ENCODE measurements at places on chromosomes 3 and 15. TPM values are rescaled to one million over a fixed set of nuclear protein-coding genes. Genes with fewer than 3 reads are reported as not detected.

The EPM2AIP1 gene
- 25.6 TPM for polyA plus RNA-seq

The SLC22A13 gene
- 0.18 TPM for polyA plus RNA-seq

The MUC13 gene
- not detected for polyA plus RNA-seq

The PROK2 gene
- polyA plus RNA-seq, result 0.30 TPM

The GLDN gene
- 0.34 TPM for polyA plus RNA-seq

The C3orf22 gene
- polyA plus RNA-seq, result not detected

The SLC15A2 gene
- 61.8 TPM for polyA plus RNA-seq

- DNase-seq, result no peak
Observed at GRCh38 chr3:48118322-48118721, 69.9 kb downstream of the CDC25A start.

- DNase-seq, result peak; percentile 47
Observed at GRCh38 chr3:21795152-21795837, 44.3 kb upstream of the ZNF385D start.

- no peak for DNase-seq
Observed at GRCh38 chr3:148759430-148759829, 61.7 kb downstream of the AGTR1 start.

- DNase-seq, result no peak
Observed at GRCh38 chr15:29226436-29227208, 43.0 kb downstream of the NSMCE3 start.

GRCh38 chr3:133799794-133800585 is 5.6 kb upstream of the SRPRB start:
- no peak for DNase-seq

GRCh38 chr15:22866079-22866478 is 27.6 kb downstream of the NIPA2 start:
- DNase-seq, result no peak

GRCh38 chr3:164459521-164460151 is 618.7 kb downstream of the SI start:
- no peak for DNase-seq

DNA sequence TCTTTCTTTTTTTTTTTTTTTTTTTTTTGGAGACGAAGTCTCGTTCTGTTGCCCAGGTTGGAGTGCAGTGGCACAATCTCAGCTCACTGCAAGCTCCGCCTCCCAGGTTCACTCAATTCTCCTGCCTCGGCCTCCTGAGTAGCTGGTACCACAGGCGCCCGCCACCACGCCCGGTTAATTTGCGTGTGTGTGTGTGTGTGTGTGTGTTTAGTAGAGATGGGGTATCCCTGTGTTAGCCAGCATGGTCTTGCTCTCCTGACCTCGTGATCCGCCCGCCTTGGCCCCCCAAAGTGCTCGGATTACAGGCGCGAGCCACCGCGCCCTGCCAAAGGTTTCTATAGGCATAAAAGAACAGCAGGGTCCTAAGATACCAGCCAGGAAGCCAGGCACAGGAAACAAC is 261.0 kb upstream of the CCDC54 start:
- DNase-seq, result no peak

GRCh38 chr3:141110322-141110721 is 59.2 kb downstream of the SPSB4 start:
- DNase-seq, result no peak

DNA sequence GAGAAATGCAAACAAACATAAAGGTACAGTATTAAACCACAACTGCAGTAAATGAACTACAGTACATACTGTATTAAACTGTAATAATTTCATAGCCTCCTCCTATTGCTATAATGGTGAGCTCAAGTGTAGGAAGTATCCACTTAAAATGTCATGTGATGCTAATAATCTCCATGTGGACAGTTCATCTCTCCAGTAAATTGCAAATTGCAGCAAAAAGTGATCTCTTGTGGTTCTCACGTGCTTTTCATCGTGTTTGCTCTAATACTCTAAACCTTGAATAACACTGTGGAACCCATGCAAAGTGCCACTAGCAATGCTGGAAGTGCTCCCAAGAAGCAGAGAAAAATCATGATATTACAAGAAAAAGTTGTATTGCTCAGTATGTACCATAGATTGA is 9.2 kb upstream of the FNDC3B start:
- DNase-seq, result no peak

DNA sequence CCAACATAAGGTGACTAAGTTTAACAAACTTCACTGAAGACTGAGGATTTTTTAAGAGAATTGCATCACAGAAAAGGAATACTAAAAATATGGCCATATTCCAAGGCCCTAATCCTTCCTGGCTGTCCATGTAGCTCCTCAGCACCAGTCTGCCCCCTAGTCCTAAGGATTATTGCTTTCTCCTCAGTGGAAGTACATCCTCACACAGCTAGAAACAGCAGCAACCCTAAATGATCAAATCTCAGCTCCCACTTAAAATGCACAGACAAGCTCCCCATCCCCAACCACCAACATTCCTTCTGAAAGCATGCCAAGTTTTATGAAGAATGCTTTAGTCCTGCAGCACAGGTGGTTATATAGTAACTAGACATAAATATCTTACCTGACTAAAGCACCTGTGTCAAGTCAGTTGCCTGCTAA is 14.7 kb downstream of the ST3GAL6 start:
- DNase-seq, result no peak

- no peak for DNase-seq
Observed at GRCh38 chr3:36488077-36488789, 107.9 kb downstream of the STAC start.

DNA sequence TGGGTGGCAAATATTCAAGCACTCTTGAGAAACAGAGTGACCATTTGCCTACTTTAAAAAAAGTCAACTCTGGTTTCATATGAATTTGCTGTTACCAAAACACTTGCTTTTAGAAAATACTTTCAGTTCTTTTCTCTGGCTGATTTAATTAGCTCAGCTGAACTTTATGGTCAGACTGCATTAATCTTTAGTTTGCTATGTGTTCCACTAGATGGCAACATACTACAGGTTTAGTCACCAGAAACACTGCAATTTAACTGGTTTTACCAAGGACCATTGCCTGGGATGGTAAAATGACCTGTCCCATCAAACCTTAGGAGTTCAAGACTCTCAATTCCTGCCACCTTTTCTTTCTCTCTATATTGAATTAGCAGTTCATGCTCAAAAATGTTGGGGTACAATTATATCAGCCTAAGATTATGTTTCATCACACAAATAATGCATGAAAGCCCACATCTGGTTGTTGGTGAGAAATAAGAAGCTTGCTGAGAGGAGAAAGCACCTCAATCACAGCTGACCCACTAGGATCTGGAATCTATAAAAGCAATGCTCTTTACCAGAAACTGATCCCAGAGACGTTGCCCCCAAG is 14.2 kb downstream of the EIF4E3 start:
- peak; percentile 34 for DNase-seq

DNA sequence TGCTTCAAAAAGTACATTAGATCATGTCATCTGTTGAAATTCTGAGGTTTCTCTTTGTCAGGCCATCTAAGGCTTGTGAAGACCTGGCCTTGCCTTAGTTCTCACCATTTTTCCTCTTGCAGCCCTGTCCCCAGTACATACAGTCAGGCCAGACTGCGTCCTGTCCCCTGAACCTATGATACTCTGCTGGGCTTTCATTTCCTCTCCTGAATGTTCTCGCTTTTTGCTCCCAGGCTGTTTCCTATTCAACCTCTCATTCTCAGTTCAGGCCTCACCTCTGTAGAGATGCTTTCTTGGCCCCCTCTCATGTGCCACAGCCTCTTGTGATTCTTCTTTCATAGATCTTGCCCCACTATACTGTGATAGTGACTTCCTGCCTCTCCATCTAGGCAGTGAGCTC is 648.8 kb upstream of the KCNMB2 start:
- no peak for DNase-seq

- DNase-seq, result no peak
Observed at GRCh38 chr3:120300971-120301370, 15.9 kb upstream of the GPR156 start.

DNA sequence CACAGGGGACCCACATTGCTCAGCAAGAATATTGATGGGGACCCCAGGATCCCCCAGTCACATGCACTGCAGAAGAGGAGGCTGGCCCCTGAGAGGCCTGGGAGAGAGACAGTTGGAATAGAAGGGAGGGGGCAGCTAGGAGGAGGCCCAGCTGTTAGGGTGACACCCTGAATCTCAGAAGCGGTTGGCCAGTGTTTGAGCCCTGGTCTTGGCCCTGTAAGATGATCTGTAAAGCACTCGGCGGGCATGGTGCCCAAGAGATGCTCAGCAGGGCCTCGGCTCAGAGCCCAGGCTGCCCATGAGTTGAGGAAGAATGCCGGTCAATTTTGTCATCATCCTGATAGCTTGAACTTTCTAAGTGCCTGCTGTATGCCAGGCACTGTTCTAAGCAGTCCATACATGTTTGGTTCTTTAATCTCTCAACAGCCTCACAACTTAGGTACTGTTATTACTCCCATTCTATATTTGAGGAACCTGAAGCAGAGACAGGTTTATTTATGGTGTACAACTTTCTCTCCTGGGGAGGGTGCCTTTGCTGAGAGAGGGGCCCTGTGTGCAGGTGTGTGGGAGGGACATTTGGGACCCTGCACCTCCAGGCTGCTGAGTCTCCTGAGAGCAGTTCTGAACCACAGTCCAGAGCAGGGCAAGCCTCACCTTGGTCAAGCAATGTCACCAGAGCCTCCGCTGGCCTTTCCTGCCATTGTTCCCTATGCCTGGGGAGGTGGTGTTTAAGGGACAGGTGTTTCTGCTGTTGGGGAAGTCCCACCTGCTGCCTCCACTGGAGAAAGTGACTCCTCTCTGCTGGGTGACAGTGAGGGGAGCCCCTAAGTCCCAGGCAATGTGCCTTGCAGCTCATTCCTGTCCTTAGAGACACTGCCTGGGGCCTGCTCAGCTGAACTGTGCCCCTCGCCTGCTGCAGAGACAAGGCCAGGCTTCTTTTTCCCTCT is 26.0 kb downstream of the SLC6A6 start:
- no peak for DNase-seq

DNA sequence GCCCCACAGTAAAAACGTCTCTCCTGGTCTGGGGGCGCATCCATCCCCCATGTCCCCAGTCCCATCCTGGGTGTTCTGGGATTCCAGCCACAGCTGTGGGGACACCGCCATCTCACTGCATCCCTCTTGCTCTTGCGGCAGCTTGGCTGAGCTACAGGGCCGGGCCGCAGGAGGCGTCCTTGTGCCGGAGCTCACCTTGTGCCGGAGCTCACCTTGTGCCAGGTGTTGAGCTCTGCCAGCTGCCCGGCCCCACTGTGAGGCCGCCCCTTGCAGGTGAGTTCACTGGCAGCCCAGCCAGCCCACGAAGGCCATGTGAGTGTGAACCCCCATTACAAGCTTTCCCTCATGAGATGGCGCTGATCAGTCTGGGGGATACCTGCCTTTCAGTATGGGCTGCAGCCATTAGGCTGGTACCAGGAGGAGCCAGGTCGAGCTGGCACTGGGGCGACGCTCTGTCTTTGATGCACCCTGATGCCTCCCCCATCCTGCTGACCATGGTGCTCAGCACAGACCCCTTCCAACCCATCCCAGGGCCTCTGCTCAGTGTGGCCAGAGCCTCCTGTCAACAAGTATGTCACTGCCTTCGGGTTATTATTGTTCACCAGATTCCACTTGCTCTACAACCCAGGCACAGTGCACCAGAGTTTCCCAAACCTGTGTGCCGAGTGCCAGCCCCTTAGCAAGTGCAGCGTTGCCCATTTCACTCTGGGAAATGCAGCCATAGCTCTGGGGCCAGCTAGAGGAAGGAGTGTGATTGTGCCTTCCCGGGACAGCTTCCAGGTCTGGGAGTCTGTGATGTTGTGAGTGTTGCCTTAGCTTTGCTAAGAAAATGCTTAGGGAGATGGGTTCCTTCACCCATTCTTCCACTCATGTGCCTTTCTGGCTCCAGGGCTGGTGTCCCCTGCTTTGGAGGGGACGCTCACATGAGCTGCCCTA is 105.7 kb downstream of the APBA2 start:
- DNase-seq, result no peak

DNA sequence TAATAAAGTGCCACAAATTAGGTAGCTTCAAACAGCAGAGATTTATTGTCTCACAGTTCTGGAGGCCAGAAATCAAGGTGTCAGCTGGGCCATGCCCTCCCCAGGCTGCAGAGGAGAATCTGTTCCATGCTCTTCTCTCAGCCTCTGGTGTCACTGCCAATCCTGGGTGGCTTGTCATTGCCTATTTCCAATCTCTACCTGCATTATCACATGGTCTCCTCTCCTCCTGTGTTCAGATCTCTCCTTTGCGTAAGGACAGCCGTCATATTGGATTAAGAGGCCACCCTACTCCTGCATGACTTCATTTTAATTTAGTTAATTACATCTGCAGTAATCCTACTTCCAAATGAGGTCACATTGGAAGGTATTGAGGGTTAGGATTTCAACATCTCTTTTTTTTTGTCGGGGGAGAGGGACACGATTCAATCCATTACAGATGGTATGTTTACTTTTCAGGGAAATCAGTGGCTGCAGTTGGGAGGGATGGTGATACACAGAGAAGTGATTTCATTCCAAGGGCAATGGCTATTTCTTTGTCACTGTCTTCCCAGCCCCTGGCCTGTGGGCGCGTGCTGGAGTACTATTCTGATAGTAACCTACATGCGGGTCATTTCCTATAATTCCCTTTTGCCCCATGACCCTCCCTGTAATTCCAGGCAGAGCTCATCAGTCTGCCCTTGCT is 169.4 kb downstream of the MINAR1 start:
- no peak for DNase-seq

- peak; percentile 35 for DNase-seq
Observed at GRCh38 chr3:69542089-69542804, 156.4 kb upstream of the FRMD4B start.

- peak; percentile 65 for DNase-seq
Observed at GRCh38 chr3:24829011-24829581, 334.4 kb upstream of the THRB start.

DNA sequence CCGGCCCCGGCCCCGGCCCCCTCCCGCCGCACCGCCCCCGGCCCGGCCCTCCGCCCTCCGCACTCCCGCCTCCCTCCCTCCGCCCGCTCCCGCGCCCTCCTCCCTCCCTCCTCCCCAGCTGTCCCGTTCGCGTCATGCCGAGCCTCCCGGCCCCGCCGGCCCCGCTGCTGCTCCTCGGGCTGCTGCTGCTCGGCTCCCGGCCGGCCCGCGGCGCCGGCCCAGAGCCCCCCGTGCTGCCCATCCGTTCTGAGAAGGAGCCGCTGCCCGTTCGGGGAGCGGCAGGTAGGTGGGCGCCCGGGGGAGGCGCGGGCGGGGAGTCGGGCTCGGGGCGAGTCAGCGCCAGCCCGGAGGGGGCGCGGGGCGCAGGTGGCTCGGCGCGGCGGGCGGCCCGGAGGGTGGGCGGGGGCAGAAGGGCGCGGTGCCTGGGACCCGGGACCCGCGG is 352 bp downstream of the CHRD start:
- peak; percentile 88 for DNase-seq

DNA sequence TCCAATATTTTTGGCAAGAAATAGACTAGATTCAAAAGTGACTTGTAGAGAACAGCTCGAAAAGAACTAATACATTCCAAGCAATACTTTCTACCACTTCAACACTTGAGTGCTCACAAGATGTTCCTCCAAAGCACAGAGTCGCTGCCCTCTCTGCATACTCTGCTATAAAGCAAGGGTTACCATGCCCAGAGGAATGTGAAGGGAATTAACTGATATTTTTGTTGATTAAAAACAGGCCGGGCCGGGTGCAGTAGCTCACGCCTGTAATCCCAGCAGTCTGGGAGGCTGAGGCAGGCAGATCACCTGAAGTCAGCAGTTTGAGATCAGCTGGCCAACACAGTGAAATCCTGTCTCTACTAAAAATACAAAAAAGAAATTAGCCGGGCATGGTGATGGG is 57.6 kb upstream of the CSPG5 start:
- DNase-seq, result no peak
